ENCODE measurements at places on chromosomes 13 and 19.
A peak's percentile ranks its signal among the peaks of the same experiment; 100 is the strongest.

GRCh38 chr13:43153436-43154090, 130.2 kb downstream of the DNAJC15 start:
- no peak for DNase-seq

DNA sequence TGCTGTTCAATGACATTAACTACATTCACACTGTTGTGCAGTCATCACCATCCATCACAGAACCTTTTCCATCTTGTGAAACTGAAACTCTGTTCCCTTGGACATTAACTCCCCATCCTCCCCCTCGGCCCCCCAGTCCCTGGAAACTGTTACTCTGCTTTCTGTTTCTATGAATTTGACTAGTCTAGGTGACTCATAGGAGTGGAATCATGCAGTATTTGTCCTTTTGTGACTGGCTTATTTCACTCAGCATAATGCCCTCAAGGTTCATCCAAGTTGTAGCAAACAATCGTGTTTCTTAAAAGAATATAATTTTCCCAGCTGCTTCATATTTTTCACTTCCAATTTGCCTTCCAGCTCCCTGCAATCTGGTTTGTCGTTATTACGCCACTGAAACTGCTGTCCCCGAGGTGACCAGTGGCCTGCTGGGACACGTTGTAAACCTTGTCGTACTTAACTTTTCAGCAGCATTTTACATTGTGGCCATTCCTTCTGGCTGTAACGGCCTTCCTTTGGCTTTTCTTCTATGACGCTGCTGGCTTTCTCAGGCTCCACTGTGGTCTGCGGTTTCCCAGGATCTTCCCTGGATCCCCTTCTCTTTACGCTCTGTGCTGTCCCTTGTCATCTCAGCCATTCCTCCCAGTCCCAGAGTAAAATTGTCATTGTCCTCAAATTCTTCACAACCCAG, 74.0 kb downstream of the DHRS12 start:
- DNase-seq = no peak

- DNase-seq = peak; percentile 32
Observed at GRCh38 chr19:16660763-16661479, at the start of gene TMEM38A. TMEM38A (plus strand) TSS chr19:16661139; CDS start chr19:16661218, 79 bp downstream.

- peak; percentile 78 for DNase-seq
Observed at GRCh38 chr19:17281391-17282304, at the start of gene ANKLE1. ANKLE1 (plus strand) TSS chr19:17281901; CDS start chr19:17281921, 20 bp downstream.

- peak; percentile 86 for DNase-seq
Observed at GRCh38 chr19:11130824-11131455, 24.6 kb downstream of the SPC24 start.

All from GM12891 (cell line).